ENCODE measurements at places on chromosomes 6 and 20. TPM values are rescaled to one million over a fixed set of nuclear protein-coding genes. Genes with fewer than 3 reads are reported as not detected.

TMEM63B gene
- total RNA-seq = 37.0 TPM

CST5 gene
- total RNA-seq = not detected

SLC4A11 gene
- total RNA-seq = 1.0 TPM

TP53TG5 gene
- total RNA-seq = under 0.01 TPM

CCN2 gene
- total RNA-seq = 25.3 TPM

SLC32A1 gene
- not detected for total RNA-seq

JAG1 gene
- total RNA-seq = 26.6 TPM

ADISSP gene
- 16.5 TPM for total RNA-seq

NT5E gene
- 363 TPM for total RNA-seq

SNRPB2 gene
- total RNA-seq = 47.6 TPM

C20orf202 gene
- not detected for total RNA-seq

MDFI gene
- total RNA-seq = 0.55 TPM
